ENCODE measurements at places on chromosomes 4 and X.

GRCh38 chr4:71526637-71527406 is 188.0 kb downstream of the SLC4A4 start:
- DNase-seq = no peak

DNA sequence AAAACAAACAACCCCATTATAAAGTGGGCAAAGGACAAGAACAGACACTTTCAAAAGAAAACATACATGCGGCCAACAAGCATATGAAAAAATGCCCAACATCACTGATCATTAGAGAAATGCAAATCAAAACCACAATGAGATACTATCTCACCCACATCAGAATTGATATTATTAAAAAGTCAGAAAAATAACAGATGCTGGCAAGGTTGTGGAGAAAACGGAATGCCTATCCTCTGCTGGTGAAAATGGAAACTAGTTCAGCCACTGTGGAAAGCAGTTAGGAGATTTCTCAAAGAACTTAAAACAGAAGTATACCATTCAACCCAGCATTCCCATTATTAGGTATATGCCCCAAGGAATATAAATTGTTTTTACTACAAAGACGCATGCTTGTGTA is 112.5 kb downstream of the JADE1 start:
- DNase-seq = no peak

- DNase-seq = no peak
These were observed 1.2 kb upstream of the N4BP2 start for GRCh38 chr4:40055511-40055862.

DNA sequence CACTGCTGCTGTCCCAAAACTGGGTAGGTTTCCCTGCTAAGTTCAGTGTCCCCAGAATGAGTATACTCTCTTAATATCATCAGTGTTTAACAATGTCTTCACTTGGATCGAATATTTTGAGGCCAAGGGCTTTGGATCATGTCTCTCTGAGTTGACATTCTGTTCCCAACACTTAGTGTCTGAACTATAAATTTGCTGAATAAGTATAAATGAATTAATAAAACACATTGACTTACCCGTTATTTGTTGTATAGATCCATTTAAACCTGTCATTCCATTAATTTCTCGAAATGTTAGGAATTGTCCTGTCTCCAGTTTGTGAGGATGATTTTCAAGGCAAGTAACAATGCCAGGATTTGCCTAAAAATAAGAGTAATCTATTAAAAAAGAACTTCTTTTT is 32.6 kb downstream of the UBA6 start:
- no peak for DNase-seq

DNA sequence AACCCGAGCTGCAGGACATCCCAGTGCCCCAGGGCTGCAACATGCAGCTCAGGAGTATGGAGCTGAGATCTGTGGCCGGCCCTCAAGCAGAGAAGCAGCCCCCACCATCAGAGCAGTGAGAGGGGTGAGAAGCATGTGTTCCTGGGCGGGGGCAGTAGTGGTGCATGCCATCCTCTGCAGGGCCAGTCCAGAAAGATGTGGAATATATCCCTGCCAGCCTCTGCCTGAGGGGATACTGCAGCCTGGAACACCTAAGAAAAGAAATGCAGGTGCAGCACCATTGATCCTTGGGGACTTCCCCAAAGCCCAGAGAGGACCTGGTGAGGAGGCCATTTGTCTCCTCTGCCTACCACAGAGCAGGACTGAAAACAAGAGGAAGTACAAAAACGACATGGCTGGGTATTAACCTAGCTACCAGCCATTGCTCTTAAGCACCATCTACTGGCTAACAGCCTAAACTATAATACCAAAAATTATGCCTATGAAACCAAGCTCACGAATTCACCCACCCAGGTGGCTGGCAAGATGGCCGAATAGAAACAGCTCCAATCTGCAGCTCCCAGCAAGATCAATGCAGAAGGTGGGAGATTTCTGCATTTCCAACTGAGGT is 158.8 kb downstream of the ADGRA3 start:
- no peak for DNase-seq

DNA sequence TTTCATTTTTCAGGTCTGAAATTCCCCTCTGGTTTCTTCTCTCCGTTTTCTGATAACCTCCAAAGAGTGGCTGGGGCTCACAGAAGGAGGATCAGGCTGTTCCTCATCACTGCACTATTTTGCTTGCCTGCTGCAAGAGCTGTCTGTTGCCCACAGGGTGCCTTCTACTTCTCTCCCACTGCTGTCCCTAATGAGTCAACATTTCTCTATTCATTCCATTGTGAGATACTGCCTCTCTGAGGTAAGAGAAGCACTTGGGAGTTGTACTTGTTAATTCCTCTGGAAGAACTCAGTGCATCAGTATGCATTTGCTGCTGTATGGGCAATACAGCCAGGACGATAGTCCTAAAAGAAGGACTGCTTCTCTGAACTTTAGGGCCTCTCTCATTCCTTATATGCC is 34.8 kb downstream of the CT47B1 start:
- DNase-seq = no peak

GRCh38 chrX:11309220-11309619 is 16.0 kb downstream of the AMELX start:
- no peak for DNase-seq

DNA sequence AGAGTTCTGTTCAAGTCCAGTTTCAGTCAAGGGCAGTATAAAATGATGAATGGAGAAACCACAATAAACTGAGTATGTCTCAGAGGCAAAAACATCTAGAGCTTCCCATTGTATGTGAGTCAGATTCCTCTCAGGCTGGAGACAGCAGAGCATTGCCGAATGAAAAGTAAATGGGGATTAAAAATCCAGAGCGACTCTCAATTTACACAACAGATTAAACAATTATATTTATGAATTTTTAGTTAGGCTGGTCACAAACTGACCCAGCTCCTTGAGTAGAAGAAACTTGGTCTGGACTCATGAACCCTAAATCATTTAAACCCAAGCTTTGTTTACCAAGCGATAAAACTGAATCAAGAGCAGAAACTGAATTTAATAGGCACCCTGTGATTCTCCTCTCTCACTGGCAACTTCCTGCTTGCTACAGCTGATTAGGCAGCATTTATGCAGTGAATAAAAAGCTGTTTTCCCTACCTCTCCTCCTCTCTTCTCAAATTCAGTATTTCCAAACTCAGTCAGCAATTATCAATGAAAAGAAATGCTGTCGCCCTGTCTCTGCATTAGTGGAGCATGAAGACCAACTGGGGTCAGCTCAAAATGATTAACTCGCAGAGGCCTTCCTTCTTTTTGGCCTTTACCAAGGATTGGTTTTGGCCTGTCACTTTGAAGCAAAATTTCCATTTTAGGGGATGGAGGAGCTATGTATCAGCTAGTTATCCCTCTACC is 568.0 kb downstream of the PDHA2 start:
- no peak for DNase-seq

GRCh38 chrX:153968754-153969124 is 2.9 kb downstream of the HCFC1 start:
- DNase-seq = peak; percentile 38

DNA sequence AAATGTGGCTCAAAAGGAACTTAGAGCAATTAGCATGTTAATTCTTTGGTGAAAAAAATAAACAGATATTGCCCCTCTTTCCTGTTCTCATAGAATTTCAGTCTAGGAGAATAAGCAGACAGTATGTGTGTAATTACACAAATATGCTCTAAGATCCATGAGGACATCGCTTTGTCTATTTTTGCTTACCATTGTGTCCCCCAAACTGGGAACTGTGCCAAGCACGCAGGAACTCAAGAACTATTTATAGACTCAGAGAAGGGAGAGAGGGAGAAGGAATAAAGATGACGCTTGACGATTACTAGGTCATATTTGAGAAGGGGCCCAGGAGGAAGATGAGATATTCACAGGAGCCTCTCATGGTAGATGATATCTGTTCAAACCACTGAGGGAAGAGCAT is 692.6 kb downstream of the RAB28 start:
- DNase-seq = no peak

DNA sequence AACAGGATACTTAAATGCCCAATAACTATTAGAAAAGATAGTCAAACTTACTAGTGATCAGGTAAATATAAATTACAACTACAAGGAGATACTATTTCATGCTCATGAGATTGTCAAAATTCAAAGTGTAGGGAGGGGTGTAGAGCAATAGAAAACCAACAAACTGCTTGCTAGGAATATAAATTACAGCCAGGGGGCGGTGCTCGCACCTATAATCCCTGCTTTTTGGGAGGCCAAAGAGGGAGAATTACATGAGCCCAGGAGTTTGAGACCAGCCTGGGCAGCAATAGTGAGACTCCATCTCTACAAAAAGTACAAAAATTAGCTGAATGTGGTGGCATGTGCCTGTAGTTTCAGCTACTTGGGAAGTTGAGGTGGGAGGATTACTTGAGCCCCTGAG is 556.5 kb upstream of the NR3C2 start:
- DNase-seq = no peak

GRCh38 chr4:182801636-182802035 is 115.5 kb downstream of the DCTD start:
- DNase-seq = no peak

DNA sequence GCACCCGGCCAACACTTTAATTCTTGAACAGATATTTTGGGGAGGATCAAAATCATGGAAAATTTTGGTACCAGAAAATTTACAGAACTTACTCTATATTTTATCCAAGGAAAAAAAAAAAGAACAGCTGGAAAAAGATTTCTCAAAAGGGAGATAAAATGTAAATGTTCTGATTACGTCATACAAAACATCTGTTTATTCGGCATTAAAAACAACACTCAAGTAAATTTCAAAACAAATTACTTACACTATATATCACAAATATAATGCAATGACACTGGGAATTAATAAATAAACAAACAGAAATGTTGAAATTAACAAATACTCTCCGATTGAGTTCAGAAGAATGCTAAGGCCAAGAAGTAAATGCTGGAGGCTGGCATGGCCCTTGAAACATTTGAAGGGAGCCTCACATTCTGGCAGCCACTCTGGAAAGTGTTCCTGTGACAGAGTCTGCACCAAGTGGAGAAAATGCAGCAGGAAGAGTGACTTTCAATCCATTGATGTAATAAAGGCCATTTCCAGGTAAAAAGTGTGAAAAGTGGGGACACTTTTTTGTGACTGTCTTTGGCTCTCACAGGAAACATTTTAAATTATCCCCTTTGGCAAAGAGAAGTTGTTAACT is 486.0 kb upstream of the CTSO start:
- no peak for DNase-seq

- DNase-seq = no peak
These were observed 271.5 kb downstream of the LDB2 start for GRCh38 chr4:16626945-16627344.

GRCh38 chr4:74768857-74769525 is 25.3 kb downstream of the BTC start:
- DNase-seq = no peak

- no peak for DNase-seq
These were observed 107.6 kb downstream of the ATXN3L start for GRCh38 chrX:13212191-13212651.

GRCh38 chr4:61143461-61143860 is 56.7 kb upstream of the ADGRL3 start:
- no peak for DNase-seq

DNA sequence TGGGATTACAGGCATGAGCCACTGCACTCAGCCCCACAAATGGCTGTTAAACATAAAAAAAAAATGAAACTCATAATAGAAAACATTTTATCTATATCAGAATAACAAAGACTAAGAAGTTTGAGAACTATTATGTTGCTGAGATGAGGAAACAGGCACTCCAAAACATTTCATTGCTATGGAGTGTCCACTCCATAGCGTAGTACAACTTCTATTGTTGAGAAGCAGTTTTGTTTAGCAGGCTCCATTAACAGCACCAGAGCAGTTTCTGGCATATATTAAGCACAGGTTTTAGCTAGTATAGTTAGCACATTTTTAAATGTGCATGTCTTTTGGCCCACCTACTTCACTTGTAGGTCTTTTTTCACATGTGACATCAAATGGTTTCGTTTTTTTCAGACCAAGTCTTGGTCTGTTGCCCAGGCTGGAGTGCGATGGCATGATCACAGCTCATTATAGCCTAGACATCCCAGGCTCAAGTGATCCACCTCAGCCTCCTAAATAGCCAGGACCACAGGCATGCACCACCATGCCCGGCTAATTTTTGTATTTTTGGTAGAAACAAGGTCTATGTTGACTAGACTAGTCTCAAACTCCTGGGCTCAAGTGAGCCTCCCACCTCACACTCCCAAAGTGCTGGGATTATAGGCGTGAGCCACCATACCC is 5.8 kb downstream of the HMGB2 start:
- DNase-seq = no peak

GRCh38 chr4:52861879-52862616 is at the start of gene RASL11B:
RASL11B (plus strand) TSS chr4:52862317; CDS start chr4:52862508, 191 bp downstream.
- DNase-seq = peak; percentile 86

DNA sequence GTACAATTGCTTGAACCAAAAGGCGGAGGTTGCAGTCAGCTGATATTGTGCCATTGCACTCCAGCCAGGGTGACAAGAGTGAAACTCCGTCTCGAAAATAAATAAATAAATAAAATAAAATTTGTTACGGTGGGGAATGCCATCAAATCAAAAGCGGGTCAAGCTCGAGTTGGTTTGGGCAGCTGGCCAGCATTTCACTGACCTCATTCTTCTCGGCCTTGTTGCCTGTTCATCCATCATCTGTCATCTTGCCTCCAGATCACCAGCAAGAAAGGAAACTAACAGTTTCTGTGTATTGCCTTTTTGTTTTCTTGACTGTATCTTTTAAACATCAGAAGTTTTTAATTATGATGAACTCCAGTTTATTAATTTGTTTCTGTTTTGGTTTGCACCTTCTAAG is 31.5 kb upstream of the KLHL2 start:
- no peak for DNase-seq

DNA sequence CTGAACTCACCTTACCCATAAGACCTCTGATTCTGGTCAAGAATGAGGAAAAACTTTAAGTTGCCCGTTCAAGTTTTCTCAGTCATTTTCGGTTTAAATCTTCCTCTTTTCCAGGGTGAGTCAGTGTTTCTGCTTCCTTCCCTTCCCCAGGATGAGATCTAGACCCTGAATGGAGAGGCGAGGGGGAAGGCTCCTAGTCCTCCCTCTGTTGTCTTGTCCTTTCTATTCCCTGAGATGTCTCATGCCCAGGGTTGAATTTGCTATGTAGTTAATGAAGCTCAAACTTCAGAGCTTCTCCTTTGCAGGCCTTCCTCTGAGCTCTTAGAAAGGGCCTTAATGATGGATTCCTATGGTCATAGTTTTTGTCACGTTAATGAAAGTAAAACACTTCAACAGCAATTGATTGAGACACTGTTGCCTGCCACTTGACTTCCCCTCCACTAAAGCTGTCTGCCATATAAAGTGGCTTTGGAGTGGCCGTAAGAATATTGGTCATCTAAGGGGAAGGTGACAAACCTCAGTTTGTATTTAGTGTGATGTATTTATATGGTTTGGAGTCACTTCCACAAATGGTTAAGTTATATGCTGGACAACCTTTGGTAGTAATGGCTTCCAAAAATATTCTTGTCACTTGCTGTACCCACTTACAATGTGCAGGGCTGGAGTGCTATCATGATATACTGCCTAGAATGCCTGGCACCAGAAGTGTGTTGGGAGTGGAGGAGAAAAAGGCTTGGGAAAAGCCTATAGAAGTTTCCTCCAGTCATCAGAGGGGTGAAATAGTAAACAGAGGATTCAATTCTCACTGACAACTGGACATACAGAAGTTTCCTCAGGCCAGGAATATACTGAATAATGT is 24.3 kb upstream of the GPRIN3 start:
- no peak for DNase-seq

- no peak for DNase-seq
These were observed 525.9 kb upstream of the ZFP42 start for GRCh38 chr4:187469627-187470026.
